SK-N-MC (cell line): ENCODE measurements at places on chromosomes 1 and 21.

- DNase-seq = no peak
Observed at GRCh38 chr1:178397678-178398077, 99.1 kb downstream of the CLEC20A start.

- DNase-seq = peak; percentile 91
Observed at GRCh38 chr1:151196292-151196800, 2.0 kb upstream of the PIP5K1A start.

- DNase-seq = no peak
Observed at GRCh38 chr1:162218546-162218945, 149.1 kb downstream of the NOS1AP start.

- DNase-seq = no peak
Observed at GRCh38 chr1:7393136-7393535, 378.0 kb upstream of the VAMP3 start.

- DNase-seq = no peak
Observed at GRCh38 chr1:36863500-36863899, 170.8 kb downstream of the GRIK3 start.

DNA sequence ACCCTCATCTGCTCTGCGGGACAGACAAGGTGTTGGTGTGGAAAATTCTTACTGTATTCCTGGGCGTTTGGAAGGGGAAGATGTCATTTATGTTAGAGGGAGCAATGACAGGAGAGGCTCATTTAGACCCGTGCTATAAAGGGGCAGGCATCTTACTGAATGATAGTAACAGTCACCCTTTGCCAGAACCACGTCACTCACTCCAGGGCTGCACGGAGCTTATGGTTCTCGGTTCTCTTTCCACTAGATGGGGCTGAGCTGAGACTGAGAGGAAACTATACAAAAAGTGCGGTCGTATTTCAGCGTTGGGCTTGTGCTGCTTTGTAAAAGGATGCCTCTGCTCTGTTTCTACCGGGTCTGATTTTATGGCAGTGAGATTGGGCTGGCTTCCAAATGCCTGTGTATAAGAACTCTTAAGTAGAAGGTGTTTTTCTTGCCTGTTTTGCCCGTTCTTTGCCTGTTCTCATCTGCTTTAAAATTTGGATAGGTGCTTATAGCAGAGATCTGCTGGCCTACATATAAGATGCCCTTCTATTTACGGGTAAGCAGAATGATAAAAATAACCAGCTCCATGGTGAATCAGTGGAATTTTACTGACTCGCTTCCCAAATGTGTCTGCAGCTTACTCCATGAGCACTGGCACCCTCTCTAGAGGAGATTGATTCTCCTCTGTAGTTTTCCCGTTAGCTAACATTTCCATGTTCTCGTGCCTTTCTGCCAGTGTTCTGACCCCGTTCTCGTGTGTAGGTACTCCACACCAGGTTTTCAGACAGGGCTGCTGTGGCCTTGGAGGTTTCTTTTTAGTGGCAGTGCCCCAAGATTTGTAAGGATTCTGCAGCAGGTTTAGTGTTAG lies 55.9 kb downstream of the MRPS6 start:
- peak; percentile 32 for DNase-seq

DNA sequence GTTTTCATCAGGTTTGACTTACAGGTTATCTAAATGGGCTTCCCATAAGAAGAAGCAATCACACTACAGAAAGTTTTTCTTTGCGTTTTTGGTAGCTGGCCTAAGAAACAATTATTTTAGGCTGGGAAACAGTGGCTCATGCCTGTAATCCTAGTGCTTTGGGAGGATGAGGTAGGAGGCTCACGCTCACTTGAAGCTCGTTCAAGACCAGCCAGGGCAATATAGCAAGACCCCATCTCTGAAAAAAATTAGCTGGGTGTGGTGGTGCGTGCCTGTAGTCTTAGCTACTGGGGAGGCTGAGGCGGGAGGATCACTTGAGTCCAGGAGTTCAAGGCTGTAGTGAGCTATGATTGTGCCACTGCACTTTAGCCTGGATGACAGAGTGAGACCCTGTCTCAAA lies 1.6 kb upstream of the REN start:
- DNase-seq = no peak

GRCh38 chr1:212608959-212609700 lies 569 bp downstream of the ATF3 start:
- no peak for DNase-seq

GRCh38 chr21:34884346-34884929 lies 164.7 kb downstream of the RUNX1 start:
- no peak for DNase-seq

GRCh38 chr1:3221112-3222041 lies 152.4 kb downstream of the PRDM16 start:
- DNase-seq = no peak

- DNase-seq = no peak
Observed at GRCh38 chr1:37096523-37096922, 62.2 kb upstream of the GRIK3 start.

DNA sequence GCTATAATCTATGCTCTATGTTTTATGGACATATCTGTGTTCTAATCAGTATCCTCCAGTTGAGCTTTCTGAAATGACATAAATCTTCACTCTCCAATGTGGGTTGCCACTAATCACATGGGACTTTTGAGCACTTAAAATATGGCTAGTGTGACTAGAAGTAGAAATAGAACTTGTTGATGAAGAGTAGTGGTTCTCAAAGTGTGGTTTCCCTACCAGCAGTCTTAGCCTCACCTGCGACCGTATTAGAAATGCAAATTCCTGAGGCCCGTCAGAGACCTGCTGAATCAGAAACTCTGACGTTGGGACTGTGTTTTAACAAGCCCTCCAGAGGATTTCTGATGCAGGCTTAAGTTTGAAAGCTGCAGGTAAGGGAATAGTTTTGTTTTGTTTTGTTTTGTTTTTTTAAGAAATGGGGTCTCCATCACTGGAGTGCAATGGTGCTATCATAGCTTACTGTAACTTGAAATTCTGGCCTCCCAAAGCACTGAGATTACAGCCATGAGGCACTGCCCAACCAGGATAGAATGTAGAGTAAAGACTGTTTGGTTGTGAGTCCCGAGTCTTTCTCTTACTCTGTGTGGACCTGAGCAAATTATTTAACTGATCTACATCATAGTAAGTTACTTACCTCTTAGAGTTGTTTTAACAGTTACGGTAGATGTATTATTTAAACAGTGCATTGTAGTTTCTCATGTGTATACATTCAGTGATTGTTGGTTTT lies 21.7 kb downstream of the GLRX2 start:
- no peak for DNase-seq

DNA sequence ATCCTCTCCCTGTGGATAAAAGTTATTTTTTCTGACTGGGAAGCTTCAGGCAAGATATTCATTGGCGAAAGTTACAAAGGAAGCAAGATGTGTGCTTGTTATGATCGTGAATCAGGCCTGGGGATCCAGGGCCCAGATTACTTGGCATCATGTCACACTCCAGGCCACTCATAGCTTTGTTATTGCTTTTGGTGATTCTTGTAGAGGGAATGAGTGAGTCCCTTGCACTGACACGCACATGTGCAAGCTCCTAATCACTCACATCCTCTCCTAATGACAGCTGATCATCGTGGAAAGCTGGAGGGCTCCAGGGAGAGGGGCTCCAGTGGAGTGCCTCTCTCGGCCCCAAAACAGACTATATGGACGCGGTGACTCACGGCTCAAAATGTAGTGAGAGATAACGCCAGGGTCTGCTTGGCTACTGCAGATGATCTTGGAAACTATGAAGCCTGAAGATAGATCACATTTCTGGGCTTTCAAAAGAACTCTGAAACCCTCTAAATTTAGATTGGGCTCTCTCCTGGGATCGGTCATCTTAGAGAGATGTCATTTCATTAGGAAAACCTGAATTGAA lies 481.1 kb upstream of the USP24 start:
- DNase-seq = no peak
